ENCODE measurements at places on chromosomes 4 and X.
A peak's percentile ranks its signal among the peaks of the same experiment; 100 is the strongest.

DNA sequence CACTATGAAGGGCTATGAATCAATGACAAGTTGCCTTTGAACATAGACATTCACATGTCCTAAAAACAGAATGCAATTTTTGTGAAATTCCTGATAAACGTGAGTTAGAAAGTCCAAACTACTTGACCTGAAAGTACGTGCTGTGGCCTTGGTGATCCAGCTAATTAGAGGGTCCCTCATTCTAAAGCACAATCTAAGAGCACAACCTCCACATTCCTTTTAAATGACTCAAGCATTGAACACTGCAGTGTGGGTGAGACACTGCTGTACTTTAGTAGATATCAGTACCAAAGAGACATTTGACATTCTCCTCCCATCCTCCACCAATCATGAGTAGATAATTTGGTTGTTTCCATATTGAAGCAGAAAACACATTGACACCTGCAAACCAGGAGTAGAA, 73.5 kb downstream of the FAM47B start:
- no peak for DNase-seq

DNA sequence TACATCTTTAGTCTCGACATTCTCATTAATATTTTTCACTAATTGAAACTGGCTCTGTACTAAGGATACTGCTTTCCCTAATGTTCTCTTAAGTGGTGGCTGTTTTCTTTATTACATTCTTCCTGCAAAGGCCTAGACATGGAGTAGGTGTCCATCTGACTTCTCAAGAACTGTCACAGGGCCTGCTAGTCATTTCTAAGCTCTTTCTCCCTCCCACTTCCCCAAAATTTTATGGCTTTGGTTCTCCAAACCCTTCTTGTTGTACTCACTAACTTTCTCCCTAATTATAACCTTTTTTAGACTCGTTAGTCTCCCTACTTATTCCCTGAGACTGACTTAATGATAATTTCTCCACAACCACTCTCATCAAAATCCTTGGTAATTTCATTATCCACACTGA, 133.3 kb downstream of the SPOCK3 start:
- DNase-seq: no peak

DNA sequence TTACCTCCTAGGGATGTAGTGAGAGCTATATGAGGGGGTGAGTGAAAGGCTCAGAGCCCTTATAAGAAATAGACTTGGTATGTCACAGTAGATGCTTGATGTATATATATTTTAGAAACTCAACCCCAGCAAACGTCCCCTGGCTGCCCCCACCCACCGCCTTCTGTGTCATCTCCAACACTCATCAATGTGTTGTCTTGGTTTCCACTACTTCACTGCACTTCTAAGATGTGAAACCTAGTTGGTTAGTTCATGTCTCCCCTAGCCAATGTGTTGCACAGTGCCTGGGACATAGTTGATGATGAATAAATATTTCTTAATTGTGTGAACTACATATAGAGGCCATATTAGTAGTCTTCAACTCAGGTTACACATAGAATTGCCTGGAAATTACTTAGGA, 4.4 kb downstream of the FGFBP2 start:
- peak; percentile 11 for DNase-seq

DNA sequence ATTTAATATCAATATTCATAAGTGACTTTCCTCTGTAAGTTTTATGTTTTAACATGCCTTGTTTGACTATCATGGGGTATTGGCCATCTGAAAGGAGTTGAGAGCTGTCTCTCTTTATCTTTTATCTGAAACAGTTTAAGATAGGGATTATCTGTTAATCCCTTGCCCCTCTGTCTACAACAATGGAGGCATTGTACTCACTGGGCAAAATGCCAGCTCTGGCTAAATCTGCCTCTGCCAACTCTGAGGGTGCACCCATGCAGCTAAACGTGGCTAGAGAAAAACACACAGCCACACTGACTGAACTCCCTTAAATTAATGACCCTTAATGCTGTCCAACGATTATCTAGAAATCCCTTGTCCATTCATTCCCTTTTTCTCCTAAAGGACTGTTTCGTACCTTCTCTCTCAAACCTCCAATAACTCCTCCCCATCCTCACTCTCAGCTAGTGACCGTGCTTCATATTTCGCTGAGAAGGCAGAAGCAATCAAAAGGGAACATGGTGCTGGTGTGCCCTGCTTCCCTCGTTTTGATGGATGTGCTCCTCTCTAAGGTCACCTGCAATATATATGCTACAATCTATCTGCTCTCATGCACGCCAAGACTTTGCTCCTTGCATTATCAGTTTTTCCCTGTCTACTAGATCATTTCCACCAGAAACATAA, 10.3 kb downstream of the PHKA2 start:
- no peak for DNase-seq

DNA sequence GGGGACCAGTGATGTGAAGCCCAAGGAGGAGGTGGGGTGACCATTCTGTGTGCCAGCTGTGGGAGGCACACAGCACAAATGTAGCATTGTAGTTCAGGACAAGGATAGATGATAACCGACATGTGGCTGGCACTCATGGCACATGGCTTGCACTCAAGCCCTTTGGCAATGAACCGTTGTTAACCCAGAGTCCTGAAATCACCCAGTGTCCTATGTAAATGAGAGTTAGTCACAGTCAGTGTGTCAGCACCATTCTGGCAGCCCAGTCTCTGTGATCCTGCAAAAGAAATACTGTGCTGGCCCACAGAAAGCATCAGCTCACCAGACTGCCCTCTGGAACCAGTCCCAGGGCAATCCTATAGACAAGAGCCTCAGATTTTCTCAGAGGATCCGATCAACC, 339.3 kb downstream of the MID1IP1 start:
- DNase-seq: no peak

GRCh38 chr4:98098764-98099163, 44.5 kb downstream of the STPG2 start:
- no peak for DNase-seq

DNA sequence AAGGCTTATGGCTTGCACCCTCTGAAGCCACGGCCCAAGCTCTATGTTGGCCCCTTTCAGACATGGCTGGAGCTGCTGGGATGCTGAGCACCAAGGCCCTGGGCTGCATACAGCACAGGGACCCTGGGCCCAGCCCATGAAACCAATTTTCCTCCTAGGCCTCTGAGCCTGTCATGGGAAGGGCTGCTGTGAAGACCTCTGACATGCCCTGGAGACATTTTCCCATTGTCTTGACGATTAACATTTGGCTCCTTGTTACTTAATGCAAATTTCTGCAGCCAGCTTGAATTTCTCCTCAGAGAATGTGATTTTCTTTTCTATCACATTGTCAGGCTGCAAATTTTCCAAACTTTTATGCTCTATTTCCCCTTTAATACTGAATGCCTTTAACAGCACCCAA, 844.7 kb downstream of the PCDH18 start:
- DNase-seq: no peak

DNA sequence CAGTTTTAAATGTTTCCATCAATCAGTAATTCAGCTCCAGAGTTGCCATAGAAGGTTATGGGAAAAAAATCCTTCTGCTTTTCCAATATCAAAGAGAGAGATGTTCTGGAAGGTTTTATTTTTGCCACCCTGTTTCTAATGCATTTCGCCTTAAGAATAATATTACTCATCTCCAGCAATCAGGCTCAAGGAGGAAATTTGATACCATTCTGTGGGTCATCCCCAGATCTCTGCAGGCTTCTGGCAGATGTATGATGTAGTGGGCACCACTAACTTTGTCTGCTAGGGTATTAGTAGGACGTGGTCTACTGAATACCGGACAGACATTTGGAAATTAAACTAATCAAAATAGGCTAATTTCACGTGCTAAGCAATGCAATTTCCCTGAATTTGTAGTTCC, 645.4 kb upstream of the TENM3 start:
- DNase-seq: no peak

GRCh38 chr4:138734746-138735145, 280.8 kb upstream of the NOCT start:
- no peak for DNase-seq

GRCh38 chr4:6582889-6583490, 8.0 kb downstream of the MAN2B2 start:
- no peak for DNase-seq

DNA sequence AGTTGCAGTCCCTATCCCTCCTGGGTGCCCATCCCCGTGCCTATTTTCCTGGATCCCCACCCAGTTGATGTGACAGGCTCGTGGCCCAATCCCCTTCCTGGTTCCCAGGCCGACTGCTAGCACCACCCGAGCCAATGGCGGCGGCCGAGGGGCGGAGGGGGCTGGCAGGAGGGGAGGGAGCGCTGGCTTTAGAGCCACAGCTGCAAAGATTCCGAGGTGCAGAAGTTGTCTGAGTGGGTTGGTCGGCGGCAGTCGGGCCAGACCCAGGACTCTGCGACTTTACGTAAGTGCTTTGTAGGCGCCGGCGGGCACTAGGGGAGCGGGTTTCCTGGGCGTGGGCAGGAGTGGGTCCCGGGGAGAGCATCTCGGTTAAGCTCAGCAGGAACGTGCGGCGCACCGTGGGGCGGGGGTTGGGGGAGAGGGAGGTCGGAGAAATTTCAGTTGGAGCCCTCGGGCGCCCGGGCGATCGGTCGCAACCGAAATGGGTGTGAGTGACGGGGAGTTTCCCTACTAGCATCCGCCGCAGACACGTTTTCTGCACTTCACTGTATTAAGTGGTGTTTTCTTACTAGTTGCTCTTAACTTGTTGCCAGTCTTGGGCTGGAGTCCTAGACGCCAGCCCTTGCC, at the start of gene PLS3:
PLS3 (plus strand) TSS at position 197 of the 627 bp plus-strand sequence. CDS start 49,077 bp downstream, outside the sequence.
- DNase-seq: no peak

DNA sequence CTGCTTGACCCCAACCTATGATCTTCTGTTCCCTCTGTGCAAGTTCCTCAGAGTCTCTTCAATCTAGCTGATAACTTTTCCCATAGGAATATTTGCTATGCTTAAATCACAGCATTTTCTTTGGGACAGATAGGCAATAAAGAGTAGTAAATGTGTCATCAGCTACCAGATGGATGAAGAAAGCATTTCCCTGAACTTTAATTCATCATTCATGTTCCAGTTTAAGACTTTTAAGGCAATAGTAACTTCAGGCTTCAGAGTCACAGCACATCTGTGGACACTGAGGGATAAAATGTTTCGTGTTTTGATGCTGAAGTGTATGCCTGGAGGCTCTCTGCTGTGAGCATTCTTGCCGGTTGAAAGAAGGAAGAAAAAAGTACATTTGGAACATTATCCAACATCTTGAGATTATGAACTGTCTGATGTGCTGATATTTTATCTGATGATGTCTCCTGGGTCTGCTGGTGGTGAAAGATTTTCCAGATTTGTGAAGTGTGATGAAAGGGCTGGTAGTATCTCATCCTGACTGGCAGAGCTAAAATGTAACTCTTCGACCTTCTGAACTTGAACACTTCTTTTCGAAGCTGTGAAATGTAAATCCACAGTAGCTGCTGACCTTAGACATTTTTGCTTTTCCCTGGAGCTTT, 133.7 kb downstream of the DCLK2 start:
- DNase-seq: no peak
